ENCODE measurements at places on chromosomes 16 and 17.

GRCh38 chr16:4390266-4391260 lies 18.9 kb downstream of the VASN start:
- DNase-seq = no peak

GRCh38 chr17:34241062-34241461 lies 14.0 kb upstream of the CCL2 start:
- DNase-seq = no peak

GRCh38 chr16:8047736-8048135 lies 542.6 kb downstream of the TMEM114 start:
- DNase-seq = no peak

DNA sequence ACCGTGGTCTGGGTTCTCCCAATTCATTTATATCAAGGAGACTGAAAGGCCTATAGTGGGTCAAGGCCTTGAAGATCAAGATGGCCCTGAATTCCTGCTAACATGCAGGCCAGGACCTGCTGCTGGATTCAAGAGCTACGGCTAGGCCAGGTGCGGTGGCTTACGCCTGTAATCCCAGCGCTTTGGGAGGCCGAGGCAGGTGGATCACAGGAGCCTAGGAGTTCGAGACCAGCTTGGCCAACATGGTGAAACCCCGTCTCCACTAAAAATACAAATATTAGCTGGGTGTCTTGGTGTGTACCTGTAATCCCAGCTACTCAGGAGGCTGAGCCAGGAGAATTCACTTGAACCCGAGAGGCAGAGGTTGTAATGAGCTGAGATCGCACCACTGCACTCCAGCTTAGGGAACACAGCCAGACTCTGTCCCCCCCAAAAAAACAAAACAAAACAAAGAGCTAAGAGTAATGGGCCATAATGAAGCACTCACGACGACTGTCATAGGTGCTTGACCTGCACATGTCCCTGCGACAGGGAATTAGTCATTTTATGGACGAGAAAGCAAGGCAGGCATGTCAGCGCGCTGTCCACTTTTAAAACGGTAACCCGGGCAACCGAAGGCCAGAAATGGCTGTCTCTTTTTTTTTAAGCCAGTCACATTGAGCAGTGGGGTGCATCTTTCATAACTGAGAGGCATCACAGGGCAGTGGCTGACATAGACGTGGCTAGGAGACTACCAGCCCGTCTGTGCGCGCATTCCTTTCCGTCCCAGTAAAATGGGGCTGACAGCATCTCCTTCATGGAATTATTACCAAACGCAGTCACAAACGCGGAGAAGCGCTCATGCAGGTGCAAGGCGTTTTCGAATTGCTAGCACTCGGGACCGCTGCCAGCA lies 1.0 kb upstream of the FBRS start:
- DNase-seq = no peak

GRCh38 chr16:69909760-69910159 lies 41.4 kb upstream of the CLEC18A start:
- no peak for DNase-seq

DNA sequence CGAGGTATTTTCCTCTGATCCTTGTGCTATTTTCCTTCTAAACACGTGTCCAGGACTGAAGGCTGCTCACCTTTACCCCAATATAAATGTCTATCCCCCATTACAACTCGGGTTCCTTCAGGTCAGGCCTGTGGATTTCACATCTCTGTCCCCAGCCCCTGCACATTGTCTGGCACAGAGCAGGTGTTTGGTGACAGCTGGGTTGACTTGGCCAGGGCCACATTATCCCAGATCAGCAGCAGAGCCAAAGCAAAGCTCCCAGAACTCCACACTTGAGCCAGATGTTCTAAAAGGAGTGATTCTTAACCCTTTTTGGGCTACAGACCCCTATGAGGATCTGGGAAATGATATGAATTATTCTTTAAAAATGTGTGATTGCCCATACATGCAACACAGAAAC lies 18.0 kb upstream of the SPATA32 start:
- DNase-seq = no peak

DNA sequence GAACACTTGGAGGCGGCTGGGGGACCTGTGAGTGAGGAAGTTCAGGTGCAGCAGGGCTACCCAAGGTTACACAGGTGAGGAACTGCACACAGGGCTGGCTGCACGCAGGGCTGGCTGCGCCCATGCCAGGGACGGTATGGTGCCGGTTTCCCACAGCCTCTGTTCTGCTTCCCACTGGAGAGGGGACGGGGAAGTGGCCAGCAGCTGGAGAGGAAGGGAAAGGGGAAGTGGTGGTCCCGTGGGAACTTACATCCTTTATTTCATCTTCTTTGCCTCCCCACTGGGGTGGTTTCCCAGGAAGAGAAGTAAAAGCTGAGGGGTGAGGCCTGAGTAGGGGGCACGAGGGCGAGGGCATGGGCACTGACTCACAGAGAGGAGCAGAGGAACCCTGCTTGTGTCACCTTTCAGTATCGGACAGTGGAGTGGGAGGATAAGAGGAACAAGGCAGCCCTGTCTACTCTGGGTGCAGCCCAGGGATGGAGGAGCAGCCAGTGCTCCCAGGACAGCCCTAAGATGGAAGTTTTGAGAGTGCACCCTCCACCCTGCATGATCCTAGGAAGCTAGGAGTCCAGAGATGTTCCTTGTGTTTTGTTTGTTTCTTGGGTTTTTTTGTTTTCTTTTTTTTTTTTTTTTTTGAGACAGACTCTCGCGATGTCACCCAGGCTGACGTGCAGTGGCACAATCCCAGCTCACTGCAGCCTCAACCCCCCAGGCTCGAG lies 25.5 kb upstream of the CDH1 start:
- no peak for DNase-seq

DNA sequence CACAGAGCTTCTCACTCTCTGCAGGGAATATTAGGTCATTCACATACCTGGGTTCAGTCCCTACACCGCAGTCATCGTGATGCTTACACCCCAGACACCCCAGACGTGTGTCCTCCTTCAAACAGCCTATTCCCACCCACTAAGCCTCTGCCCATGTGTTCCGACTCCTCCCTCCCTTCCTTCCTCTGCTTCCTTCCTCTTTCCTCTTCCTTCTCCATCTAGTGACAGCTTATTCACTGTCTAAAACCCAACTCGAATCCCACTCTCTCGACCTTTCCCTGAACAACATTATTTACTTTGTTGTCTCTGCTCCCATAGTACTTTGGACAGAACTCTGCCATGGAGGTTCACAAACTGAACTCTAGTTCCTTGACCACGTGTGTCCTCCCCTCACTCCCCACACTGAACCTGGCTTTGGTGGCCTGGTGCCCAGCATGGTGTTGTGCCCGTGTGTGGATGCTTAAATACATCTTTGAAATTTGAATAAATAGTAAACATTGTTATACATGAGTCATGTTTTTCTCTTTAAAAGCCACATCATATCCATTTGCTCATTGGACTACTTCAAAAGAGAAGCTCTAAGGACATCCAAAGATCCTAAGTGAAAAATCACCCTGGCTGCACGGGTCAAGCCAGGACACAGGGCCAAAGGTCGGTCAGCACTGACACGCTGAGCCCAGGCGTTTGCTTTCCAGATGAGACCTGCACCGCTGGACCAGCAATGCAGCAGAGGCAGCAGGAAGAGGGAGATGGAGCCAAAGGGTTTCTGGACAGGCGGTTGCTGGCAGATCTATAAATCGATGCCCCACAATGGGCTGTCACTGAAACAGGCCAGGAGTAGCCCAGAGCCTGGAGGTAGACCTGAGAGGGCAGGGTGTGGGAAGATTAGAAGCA lies 14.1 kb upstream of the G6PC1 start:
- DNase-seq = no peak

DNA sequence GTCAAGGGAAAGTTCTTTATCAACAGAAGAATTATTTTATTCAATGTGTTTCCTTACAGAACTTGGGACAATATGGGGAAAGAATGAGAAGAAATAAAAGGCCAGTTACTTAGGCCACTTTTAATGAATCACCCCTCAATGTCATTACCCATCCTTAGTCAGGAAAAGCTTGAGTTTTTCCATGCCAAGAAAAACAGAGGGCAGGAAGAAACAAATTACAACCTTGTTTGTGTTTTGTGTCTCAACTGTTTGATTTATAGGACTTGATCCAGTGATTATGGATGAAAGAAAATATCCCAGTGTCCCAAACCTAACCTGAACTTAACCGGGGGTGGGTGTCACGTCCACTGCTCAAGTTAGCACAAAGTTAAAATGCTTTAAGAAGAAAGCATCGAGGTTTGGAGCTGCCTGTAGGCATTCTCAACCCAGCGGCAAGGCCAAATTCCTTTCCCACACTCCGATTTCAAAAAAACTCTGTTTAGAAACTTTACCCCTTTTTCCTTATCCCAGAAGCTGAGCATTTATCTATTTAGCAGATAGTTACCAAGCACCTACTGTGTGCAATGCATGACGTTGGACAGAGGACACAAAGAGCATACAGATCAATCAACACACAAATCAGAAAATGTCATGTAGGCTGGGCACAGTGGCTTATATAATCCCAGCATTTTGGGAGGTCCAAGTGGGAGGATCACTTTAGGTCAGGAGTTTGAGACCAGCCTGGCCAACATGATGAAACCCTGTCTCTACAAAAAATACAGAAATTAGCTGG lies 14.0 kb upstream of the CYB5B start:
- no peak for DNase-seq

- DNase-seq = no peak
Measured at GRCh38 chr17:76265624-76266243, 586 bp downstream of the UBALD2 start.

DNA sequence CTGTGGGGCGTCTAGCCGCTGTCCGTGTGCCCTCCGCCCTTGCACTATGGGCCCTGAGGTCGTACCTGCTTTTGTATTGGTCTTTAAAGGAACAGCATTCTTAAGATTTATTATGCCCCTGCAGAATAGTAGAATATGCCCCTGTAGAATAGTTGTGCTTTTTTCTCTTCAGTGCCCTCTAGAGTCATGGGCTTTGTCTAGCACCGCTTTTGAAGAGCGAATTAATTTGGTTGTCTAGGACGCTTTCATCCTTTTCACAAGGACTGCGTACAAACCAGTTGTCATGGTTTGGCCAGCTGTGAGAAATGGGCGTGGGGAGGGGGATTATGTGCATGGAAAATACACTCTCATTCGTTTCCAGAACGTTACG lies 621 bp downstream of the CEP95 start:
- no peak for DNase-seq

DNA sequence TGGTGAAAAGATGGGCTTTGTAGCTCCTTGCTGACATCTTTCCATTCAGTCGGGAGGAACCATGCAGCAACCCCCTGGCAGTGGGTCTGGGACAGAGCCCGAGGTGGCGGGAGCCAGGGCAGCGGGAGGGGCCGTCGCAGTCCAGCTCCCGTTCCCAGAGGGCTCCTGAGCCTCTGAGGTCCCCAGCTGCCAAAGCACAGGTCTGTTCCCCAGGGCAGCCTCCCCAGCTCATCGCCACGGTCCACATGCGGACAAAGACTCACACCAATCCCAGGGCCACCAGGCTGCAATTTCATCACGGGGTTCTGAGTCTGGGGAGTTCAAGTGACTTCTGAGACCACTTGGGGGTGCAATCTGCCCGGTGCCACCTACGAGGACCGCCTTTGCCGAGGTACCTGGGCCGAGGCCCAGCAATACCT lies 196.0 kb downstream of the RBFOX3 start:
- DNase-seq = no peak

DNA sequence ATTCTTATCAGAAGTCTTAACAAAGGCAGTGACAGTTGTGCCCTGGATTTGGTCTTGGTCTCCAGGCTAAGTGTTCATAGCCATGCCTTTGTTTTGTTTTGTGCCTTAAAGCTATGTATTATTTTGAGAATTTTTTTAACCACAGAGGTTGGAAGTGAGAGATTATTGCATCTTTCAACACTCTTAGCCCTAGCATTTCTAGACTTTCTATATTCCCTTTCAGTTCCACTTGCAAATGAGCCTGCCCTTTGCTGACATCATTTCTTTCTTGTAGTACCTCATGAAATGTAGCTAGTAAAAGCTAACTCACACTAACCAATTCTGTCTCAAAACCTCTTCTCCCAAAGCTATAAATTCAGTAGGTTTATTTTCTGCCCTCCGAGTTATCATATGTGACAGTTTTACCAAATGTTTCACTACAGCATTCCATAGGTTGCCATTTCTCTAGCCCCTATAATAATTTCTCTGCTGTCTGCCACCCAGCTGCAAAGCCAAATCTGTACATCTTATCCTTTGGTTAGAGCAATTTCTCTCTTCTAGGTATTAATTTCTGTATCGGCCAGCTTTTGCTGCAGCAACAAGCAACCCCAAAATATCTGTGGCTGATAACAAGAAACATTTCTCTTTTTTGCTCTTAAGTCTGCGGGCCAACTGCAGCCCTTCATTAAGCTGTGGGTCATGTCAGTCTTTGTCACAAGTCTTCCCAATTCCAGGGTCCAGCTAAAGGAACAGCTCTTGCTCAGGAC lies 14.2 kb upstream of the CCL1 start:
- DNase-seq = no peak

DNA sequence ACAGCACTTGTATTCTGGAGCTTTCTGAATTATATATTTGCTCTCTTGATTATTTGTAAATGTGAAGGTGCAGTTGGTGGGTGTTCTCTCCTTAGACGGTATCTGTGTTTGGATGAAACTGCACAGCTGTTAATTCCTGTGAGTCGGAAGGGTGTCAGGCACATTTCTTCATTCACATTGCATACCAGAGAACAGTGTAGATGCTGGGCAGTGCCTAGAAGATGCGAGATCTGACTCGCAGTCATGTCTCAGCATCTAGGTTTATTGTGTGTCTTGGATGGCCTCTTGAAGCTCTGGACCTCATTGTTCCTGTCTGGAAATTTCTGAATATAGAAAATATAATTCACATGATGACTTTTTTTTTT lies 61.2 kb downstream of the CLEC16A start:
- DNase-seq = no peak

DNA sequence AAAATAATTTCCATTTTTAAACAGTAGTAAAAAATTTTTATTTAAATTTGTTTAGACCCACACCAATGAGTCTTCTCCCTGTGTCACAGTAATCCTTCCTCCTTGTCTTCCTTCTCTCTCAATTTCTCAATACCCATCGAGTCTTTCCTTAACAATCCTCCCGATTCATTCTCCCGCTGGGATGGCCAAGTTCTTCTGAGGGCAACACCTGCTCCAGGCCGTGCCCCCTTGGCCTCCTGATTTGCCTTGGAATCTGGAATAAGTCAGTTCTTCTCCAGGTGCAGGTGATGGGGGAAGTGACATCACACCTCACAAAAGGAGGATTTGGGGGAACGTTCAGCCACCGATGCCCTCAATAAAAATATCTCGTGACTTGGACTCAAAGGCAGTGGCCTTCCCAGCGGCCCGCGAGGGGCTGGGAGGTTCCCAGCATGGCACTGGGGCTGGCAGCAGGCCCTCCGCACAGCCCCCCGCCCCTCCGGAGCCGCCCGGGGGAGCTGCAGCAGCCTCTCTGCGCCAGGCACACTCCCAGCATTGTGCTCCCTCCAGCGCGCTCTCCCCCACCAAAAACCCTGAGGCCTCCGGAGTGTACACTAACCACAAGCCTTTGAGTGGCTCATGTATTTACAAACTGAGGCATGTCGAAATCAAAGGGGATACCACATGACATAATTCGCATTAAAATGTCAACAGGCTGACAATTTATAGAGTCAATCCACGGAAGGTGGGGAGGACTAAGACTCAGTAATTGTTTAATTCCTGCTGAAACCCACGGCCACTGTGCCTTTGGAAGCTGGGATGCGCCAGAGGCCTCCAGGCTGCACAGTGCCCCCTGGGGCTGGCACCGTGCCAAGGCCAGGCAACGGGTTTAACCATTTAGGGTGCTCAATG lies 120.5 kb downstream of the ZFHX3 start:
- peak; percentile 78 for DNase-seq
